GM23248 (cell line): ENCODE measurements at places on chromosomes 6 and 20. TPM values are rescaled to one million over a fixed set of nuclear protein-coding genes. Genes with fewer than 3 reads are reported as not detected.

GRCh38 chr6:44203955-44204354 lies 12.8 kb upstream of the MYMX start:
- no peaks in the 10 kb centered on the region for H3K27me3 ChIP-seq
- H3K27ac ChIP-seq: no peak overlapping the region
- no peak overlapping the region for H3K4me3 ChIP-seq
- DNase-seq: no peak
- no peaks in the 10 kb centered on the region for H3K4me1 ChIP-seq

- H3K27me3 ChIP-seq: no peaks in the 10 kb centered on the region
- no peak overlapping the region for H3K27ac ChIP-seq
- no peak for DNase-seq
- no peak overlapping the region for H3K4me3 ChIP-seq
These were observed 79.2 kb upstream of the PHACTR2 start for GRCh38 chr6:143598466-143599080.

GRCh38 chr20:34791289-34792020 lies 34.0 kb downstream of the NCOA6 start:
- H3K4me3 ChIP-seq: no peak overlapping the region
- 0 out of 2 replicates have a peak, but pooled peaks cover 5% of the 10 kb centered on the region for H3K36me3 ChIP-seq
- H3K27me3 ChIP-seq: no peaks in the 10 kb centered on the region
- DNase-seq: peak; percentile 75
- H3K4me1 ChIP-seq: peaks cover 17% of the 10 kb centered on the region
- H3K27ac ChIP-seq: peak overlapping the region; percentile 72

- no peak overlapping the region for H3K4me3 ChIP-seq
- H3K36me3 ChIP-seq: no peaks in the 10 kb centered on the region
- H3K27me3 ChIP-seq: peaks cover 6% of the 10 kb centered on the region; the same call in 1 of the 2 replicates
- H3K27ac ChIP-seq: no peak overlapping the region
- peaks cover 17% of the 10 kb centered on the region for H3K4me1 ChIP-seq
- no peak for DNase-seq
These were observed 1.9 kb upstream of the ELMO2 start for GRCh38 chr20:46408281-46408731.

ZBTB24 gene
- polyA plus RNA-seq: 3.3 and 4.0 TPM in 2 replicates

ELOVL2 gene
- 0.29 and 0.42 TPM in 2 replicates for polyA plus RNA-seq

DNA sequence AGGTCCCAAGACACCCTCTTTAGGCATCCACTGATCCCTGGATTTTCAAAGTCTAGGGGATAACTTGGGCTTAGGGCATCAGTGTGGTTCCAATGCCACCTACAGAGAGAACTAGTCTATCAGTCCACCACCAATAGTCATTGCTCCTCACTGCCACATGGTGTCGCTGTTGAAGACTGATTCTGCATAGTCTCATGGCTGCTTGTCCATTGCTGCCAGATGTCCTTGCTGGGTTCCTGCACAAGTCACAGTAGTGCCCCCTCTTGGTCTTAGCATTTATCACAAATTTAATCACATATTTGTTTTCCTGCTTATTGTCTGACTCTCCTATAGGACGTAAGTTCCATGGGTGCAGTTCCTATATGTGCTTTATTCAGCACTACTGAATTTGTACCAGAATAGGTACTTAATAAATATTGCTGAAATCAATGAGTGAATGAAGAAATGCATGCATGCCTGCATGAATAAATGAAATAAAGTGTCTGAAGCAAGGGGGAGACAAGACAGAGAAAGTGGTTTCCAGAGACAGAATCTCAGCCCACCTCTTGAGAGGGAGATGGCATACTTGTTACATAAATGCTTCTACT lies 45.9 kb upstream of the RALY start:
- no peak overlapping the region for H3K27ac ChIP-seq
- DNase-seq: peak; percentile 28
- no peak overlapping the region for H3K4me3 ChIP-seq
- H3K4me1 ChIP-seq: peaks cover 5% of the 10 kb centered on the region

OXT gene
- 0.40 and 0.70 TPM in 2 replicates for polyA plus RNA-seq

NCOA6 gene
- 10.6 and 12.6 TPM in 2 replicates for polyA plus RNA-seq

ZBTB46 gene
- polyA plus RNA-seq: 0.33 and 0.38 TPM in 2 replicates

- H3K27ac ChIP-seq: no peak overlapping the region
- H3K4me3 ChIP-seq: no peak overlapping the region
- DNase-seq: no peak
- no peaks in the 10 kb centered on the region for H3K27me3 ChIP-seq
- H3K4me1 ChIP-seq: peaks cover 7% of the 10 kb centered on the region; the same call in 1 of the 2 replicates
These were observed 21.0 kb downstream of the ABCF1 start for GRCh38 chr6:30592287-30592686.

- no peak overlapping the region for H3K27ac ChIP-seq
- H3K4me3 ChIP-seq: no peak overlapping the region
- DNase-seq: no peak
- H3K27me3 ChIP-seq: no peaks in the 10 kb centered on the region
- H3K36me3 ChIP-seq: no peaks in the 10 kb centered on the region
These were observed 55.8 kb upstream of the HIVEP2 start for GRCh38 chr6:143000811-143001210.

GRCh38 chr20:40502576-40502975 lies 186.5 kb downstream of the MAFB start:
- DNase-seq: no peak
- no peak overlapping the region for H3K27ac ChIP-seq
- H3K4me3 ChIP-seq: no peak overlapping the region

DNA sequence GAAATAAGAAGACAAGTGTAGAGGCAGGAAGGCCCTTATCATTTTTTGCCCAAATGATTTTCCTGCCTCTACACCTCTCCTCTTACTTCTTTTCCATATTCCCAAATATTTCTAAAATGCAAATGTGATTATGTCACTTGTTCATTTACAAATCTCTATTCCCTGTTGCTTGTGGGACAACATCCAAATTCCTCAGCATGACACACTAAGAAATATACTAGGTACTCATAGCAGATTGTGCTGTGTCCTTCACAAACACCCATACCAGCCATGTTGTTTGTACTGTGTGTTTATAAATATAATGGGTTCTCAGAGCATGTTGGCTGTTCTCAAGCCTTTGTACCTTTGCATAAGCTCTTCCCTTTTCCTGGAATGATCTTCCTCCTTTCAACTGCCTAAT lies 17.7 kb upstream of the FYN start:
- H3K27me3 ChIP-seq: no peaks in the 10 kb centered on the region
- no peaks in the 10 kb centered on the region for H3K36me3 ChIP-seq
- DNase-seq: peak; percentile 64
- H3K4me1 ChIP-seq: peaks cover 33% of the 10 kb centered on the region
- H3K27ac ChIP-seq: no peak overlapping the region
